ENCODE measurements at places on chromosomes 13 and 19.

DNA sequence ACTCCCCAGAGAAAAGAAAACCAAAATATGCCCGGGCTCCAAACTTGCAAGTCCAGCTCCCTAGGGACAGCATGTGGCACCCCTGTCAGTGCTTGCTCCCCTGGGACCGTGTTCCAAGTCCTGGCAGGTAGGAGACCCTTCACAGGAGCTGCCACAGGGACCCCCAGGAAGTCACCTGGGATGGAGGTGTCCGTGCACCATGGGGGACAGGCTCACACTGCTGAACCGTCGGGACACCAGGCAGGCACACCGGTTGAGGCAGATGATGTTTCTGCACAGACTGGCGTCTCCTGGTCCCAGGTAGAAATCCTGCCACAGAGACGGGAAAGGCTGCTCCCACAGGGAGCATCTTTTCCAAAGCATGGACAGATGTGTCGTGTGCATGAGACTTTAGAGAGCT lies 11.7 kb upstream of the PROZ start:
- DNase-seq, result no peak

DNA sequence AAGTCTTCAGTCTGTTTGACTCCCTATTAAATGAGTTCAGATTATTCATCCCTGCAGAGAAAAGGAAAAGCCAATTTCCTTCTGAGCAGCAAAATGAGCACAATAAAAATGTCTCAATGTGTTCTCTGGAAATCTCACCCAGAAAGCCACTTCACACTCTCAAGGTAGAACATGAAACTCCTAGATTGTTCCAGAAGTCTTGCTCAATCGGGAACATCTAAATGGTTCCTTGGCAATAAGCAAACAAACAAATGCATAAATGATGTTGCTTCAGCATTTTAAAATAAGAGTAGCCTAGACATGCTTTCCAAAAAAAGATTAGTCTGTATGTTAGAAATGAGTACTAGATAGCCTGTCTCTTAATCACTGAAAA lies 59.7 kb upstream of the TNFRSF19 start:
- no peak for DNase-seq

- no peak for DNase-seq
Measured at GRCh38 chr13:100362781-100363180, 225.8 kb downstream of the GGACT start.

DNA sequence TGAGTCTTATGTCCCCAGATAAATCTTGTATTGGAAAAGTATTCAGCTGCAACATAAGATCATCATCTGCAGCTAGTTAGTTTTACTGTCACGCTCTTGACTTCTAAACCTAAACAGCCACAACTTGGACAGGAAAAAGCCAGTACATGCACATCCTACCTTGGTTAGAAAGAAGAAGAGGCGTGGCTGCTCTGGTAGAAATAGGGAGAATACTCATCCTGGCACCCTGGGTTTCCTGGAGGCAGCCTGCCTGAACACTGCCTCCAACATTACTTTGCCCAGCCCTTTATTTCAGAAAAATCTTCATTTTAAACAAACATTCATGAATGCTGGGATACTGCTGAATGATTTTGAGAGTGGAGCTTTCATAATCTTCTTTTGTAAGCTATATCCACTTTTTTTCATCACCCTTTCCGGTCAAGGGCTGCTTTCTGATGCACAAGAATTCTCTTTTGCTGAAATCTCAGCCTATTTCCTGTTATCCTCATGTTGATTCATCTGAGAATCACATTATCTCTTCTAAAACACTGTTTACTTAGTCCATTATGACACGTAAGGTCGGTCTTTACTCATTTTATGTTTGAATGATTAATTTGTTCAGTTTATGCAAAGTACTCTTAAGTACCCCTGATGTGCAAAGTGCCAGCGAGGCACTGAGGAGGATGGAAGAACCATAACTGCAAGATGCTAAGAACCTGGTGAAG lies 55.2 kb downstream of the STARD13 start:
- no peak for DNase-seq

GRCh38 chr13:100361504-100361903 lies 227.1 kb downstream of the GGACT start:
- no peak for DNase-seq

Data from activated CD4-positive, alpha-beta T cell treated with anti-CD3 and anti-CD28 coated beads, Interleukin-2, amount 50 U/mL, for 24 hours (primary cell).